Cerebellar nuclear complex (tissue), 1 donor: ENCODE measurements at places on chromosomes 1 and 21.

GRCh38 chr1:165520646-165521045 is 23.2 kb upstream of the LRRC52 start:
- no peak for DNase-seq

GRCh38 chr1:166933633-166934032 is 41.7 kb downstream of the ILDR2 start:
- no peak for DNase-seq

GRCh38 chr21:43699933-43700599 is 18.9 kb upstream of the PDXK start:
- DNase-seq: no peak

GRCh38 chr1:111507411-111508201 is 4.2 kb upstream of the ADORA3 start:
- DNase-seq: no peak
